M059J (cell line): ENCODE measurements at places on chromosomes 7 and 10. TPM values are rescaled to one million over a fixed set of nuclear protein-coding genes. Genes with fewer than 3 reads are reported as not detected.

Gene CCDC172
- not detected in 2 replicates for total RNA-seq

Gene FOXK1
- 6.6 and 11.6 TPM in 2 replicates for total RNA-seq

Gene AKR1C4
- not detected in 2 replicates for total RNA-seq

Gene NUTM2B
- 0.10 and 0.32 TPM in 2 replicates for total RNA-seq

Gene CFAP70
- total RNA-seq = not detected in 2 replicates

Gene VSTM4
- 0.10 TPM in 1 of 2 replicates, not detected in the other for total RNA-seq

Gene DRGX
- not detected in 2 replicates for total RNA-seq

Gene AKR1C8
- not detected in 2 replicates for total RNA-seq

- no peak for DNase-seq
Measured at GRCh38 chr10:97618285-97618684, 15.0 kb downstream of the MORN4 start.

- DNase-seq = peak; percentile 84
Measured at GRCh38 chr10:79070606-79071395, 2.0 kb downstream of the ZMIZ1 start.

DNA sequence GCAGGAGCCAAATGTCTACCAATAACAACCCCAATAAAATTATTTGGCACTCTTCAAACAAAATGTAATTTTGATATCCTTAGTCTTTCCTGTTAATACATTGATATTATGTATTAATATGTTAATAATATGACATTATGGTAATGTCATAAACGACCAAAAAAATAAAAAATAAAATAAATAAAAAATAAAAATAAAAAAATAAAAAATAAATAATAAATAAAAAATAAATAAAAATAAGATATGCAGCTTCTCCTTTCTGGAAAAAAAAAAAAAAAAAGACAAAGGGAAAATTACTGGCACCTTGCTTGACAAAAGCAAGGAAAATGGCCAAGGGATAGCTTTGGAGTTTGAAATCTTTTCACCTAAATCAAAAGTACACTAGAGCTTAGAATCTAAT, 168.5 kb downstream of the PPP1R17 start:
- DNase-seq = no peak

GRCh38 chr10:23096802-23097549, 1.6 kb downstream of the MSRB2 start:
- DNase-seq = peak; percentile 7

GRCh38 chr10:44558521-44558920, 173.6 kb upstream of the CXCL12 start:
- no peak for DNase-seq

GRCh38 chr7:20323595-20323994, 7.1 kb upstream of the ITGB8 start:
- DNase-seq = no peak

DNA sequence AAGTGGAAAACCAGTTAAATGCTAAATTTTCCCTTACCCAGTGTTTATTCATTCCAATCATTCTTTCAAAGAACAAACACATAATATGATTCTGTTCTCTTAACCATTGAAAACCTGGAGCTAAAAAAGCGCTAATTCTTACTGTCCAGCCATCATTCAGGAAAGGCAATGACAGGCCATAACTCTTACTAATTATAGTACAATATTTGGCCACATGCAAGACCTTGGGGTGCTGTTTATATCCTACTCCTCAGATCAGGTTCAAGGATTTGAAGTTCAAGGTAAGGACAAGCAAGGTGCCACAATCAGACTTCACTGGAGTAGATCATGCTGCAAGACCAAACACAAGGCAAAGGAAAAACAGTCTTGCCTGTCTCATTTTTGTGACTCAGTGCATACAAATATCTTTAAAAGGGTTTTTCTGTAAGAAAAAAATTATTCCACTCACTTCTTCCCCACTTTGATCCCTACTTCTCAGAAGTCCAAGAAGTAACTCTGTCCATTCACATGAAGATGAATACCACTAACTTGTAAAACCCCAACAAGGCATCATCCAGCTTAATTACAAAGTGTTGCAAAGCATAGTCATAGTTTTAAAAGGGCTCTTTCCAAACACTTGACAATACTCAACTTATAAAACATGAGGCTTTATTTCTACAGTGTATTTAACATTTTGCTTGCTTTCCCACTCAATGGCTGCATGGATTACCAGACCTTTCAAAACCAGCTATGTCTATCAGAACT, 153.0 kb downstream of the DOCK4 start:
- peak; percentile 48 for DNase-seq

DNA sequence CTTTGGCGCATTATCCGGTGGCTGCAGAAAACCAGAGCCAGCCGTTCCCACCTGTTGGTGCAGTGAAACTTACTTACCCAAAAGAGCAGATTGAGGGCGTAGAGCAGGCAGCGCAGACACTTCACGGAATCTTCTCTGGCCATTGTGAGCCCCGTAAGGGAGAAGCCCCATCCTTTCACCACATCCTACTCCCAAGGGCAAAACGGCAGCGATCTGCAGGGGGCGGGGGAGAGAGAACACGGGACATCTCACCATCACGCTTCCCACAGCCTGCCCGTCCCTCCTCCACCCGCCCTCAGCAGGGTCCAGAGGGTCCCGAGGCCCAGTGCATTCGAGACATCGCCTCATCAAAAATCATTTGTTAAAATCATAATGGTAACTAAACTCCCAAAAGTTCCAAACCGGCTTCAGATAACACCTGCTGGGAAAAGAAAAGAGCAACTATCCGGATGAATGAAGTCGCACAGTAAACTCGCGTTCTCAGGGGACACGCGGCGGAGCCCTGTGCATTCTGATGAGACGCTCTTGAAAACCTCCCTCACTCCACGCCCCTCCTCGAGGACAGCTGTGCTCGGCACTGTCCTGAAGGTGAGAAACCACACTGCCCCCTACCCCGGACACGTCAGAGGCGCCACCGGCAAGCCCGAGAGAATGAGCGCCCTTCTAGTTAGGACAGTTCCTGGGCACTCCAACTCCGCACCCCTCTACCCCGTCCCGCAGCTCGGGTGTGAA, 1.2 kb downstream of the TSPAN12 start:
- DNase-seq = peak; percentile 23

DNA sequence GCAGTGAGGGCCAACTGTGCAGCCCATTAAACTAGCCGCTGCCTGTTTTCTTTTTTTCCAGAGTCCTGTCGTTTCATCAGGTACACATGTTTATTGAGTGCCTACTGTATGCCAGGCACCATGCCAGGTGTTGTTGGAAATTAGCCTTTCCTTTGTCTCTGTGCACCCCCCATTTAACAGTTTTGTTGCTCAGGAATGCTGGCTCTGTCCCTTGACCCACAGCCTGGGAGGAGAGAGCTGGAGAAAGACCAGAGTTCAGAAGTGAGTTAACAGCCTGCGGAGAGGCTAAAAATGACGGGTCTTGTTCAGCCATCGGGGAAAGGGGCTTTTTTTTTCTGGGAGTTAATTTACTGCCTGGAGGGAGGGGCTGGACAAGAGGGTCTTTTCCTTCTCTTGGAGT, 1.3 kb downstream of the LRMDA start:
- no peak for DNase-seq

GRCh38 chr10:118096022-118096421, 49.3 kb upstream of the RAB11FIP2 start:
- no peak for DNase-seq

- DNase-seq = no peak
Measured at GRCh38 chr7:113825832-113826231, 93.0 kb downstream of the PPP1R3A start.

DNA sequence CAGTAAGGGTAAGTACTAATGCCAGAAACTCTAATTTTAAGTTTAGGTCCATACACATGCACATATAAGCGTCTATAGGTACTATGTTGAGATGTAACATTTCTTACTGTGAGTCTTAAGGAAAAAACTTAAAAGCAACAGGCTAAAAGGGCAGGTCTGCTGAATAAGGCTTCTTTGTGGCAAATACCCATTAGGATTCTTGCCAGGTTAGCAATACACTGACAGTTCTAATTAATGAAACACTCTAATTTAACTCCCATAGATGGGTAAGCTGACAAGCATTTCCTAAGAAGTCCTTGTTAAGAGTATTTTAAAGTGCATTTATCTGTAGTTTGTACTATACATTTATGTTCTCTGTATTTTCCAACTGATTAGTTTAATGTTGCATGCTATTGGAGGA, 14.0 kb downstream of the SCRN1 start:
- DNase-seq = no peak

DNA sequence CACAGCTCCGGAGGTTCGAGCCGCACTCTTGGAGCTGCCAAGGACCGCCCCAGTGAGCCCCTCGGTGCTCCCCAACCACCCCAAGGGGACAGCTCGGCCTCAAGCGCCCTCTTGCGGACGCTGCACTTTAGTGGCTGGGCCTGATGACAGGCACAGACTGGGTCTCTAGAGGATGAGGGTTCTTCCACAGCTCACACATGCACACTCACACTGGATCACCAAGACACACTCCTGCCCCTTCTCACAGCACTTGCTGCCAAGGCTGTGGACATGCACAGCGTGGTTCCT, 2.1 kb downstream of the RET start:
- DNase-seq = peak; percentile 20

GRCh38 chr7:99196536-99197258, 11.2 kb downstream of the KPNA7 start:
- DNase-seq = peak; percentile 81

DNA sequence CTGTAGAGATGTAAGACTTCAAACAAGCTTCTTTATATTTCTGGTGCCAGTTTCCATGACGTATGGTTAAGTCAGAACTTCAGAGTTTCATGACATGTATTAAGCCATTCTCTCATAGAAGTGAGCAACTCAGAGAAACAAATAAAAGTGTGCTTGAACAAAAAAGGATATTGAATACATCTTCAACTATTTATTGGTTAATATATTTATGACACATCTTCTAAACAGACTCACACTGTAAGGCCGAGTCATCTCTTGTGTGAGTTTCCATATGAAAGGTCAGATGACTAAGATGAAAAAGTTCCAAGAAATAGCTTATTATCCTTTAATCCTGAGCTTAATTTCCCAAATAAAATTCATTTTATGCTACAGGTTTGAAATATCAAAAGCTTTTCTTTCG, 105.5 kb upstream of the CSTF2T start:
- DNase-seq = peak; percentile 21

- DNase-seq = no peak
Measured at GRCh38 chr7:134836447-134836846, 57.0 kb downstream of the CALD1 start.

GRCh38 chr10:62636825-62637248, 167.7 kb upstream of the ADO start:
- no peak for DNase-seq

- no peak for DNase-seq
Measured at GRCh38 chr7:146359176-146359575, 242.6 kb downstream of the CNTNAP2 start.

GRCh38 chr7:17524746-17525145, 226.3 kb downstream of the AHR start:
- peak; percentile 90 for DNase-seq

DNA sequence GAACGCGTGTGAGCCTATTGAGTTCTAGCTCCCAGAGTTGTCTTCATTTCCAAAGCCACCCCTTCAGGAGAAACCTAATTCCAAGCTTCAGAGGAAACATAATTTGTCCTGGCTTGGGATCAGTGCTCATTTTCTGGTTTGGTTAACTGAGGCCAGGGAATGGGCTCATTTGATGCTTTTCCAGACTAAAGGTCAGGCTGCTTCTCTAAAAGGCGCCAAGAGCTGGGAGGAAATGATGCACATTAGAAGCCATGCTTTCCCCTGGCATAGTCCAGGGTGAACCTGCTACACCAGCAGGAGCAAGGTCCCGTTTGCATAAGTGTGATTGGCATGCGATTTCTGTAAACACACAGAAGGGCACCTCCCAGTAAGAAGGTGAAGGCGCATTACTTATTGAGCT, 435.0 kb downstream of the GALNT17 start:
- no peak for DNase-seq

DNA sequence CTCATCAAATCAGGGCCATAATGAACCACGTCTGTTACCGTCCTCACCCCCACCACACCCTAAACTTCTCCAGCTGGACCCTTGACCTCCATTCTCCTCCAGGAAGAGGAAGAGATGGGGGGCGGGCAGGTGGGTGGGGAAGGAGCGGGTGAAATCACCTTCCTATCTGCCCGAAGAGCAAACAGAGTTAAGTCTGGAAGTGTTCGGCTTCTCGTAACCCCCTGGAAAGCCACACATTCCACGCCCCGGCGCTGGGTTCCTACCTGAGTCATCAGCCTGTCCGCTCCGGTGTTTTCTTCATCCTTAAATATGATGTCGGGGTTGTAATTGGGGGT, 736 bp downstream of the SHH start:
- no peak for DNase-seq

DNA sequence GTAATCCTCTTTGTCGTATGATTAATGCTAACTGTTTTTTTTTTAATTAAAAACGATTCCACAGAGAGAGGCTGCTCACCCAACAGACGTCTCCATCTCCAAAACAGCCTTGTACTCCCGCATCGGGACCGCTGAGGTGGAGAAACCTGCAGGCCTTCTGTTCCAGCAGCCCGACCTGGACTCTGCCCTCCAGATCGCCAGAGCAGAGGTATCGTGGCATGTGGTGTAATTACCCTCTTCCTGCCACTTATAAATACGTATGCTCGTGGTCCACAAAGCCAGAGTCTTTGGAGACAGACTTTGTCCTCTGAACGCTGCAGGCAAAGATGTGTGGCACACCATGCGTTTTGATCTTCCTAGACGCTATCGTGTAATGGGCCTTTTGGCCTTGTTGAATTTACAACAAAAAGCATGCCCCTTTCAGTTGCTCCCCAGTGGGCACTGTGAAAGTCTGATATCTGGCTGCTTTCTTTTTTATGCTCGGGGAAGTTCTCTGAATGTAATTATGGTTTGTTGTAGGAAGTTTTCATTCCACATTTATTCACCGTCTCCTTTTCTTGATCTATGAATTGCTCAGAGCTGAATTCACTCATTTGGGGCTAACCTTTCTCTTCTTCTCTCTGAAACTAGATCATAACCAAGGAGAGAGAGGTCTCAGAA, 33.6 kb upstream of the BTBD16 start:
- no peak for DNase-seq

GRCh38 chr7:51186531-51186930, 130.1 kb downstream of the COBL start:
- no peak for DNase-seq

DNA sequence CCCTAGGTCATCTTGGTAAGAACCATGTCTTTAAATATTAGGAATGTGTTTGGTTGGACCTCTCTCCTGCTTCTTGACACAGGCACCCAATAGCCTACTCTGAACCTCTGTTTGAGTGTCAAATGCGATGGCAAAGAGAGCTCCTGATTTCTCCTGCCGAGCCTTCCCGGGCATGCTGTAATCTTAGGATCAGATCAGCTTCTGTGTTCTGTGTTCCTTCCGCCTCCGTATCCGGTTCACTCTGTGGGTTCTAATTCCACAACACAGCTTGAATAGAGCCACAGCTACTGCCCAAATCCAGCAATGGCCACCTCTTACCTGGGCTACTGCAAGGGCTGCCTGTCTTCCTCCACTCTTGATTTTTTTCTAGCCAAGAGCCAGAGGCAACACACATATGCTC, 165.2 kb upstream of the TNS3 start:
- DNase-seq = no peak

DNA sequence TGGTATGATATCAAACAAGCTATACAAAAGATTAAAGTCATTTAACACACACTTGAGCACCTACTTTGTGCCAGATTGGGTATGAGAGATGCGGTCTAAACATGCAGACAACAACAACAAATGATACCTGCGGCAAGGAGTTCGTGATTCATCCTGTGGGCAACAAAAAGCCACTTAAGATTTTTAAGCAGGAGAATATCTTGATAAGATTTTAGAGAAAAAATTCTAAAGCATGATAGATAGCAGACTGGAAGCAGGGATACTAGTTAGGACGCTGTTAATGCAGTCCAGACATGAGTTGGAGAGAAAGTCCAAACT, 1.6 kb upstream of the KBTBD2 start:
- DNase-seq = no peak
